ENCODE measurements at places on chromosomes 3 and 15.

DNA sequence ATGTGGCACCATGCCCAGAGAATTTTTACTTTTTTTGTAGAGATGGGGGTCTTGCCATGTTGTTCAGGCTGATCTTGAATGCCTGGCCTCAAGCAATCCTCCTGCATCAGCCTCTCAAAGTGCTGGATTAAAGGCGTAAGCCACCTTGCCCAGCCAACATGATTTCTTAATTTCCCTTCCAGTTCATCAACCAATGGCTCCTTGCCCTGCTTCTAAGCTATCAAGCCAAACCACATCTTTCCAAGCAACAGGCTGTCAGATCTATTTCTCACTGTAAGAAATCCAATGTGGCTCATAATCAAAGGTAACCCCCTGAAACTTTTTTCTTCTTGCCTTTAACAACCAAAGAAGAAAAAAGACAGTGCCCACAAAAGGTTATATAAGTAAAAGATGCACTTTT is 204.2 kb upstream of the ICE2 start:
- no peak for DNase-seq

DNA sequence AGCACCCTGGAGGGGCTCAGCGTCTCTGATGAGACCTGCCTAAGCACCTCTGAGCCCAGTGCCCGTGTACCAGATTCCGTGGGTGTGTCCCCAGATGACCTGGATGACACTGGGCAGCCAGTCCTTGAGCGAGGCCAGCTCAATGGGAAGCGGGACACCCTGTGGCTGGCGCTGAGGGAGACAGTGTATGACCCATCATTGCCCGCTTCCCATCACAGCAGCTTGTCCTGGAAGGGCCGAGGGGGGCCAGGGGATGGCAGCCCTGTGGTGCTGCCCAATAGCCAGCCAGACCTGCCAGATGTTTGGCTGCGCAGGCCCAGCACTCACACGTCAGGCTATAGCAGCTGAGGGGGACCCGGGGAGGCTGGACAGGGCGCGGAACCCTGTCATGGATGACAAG is 12.0 kb downstream of the DISP2 start:
- DNase-seq, result no peak

GRCh38 chr3:127167315-127168043 is 25.5 kb upstream of the PRR23E start:
- no peak for DNase-seq

GRCh38 chr3:155861476-155862183 is 7.4 kb upstream of the SLC33A1 start:
- DNase-seq, result peak; percentile 50

DNA sequence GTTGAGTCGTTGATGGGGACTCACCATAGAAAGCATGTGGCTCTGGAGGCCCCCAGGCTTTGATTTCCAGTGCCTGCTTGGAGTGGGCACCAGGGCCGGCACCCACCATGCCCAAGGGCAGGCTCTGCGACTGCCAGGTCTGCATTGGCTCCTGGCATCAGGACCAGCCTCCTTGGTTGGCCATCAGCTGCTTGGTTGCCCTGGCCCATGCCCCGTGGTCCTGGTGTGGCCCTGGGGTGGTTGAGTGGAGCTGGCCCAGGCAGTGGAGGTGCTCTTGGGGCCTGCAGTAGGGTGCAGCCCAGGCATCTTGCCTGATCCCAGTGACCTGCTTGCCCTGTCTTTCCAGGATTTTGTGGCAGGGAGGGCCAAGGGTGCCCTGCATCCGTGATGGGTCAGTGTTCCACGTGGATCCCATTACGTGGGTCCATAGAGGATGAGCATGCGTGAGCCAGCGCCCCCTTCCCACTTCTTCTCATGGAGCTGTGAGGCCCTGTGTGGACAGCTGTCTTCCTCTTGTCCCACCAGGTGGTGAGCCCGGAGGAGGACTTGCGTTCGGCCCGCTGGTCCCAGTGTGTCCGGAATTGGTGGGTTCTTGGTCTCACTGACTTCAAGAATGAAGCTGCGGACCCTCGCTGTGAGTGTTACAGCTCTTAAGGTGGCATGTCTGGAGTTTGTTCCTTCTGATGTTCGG is 187.0 kb downstream of the UBE3A start:
- no peak for DNase-seq

DNA sequence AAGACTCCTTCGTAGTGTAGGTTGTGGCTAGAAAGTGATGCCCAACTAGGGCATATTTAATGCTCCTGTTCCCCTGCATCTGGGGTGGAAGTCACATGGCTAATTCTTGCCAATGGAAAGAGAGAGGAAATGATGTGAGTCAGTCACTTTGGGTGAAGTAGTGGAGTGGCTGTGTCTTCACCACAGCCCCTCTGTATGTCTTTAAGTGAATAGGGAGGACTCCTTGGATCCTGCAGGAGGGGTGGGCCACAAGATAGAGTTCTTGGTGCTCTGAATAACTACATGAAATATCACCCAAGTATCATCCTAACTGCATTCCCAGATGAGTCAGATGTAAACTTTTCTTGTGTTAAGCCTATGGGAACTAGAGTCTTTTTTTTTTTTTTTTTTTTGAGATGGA is 17.8 kb upstream of the MB21D2 start:
- DNase-seq, result peak; percentile 76

GRCh38 chr15:22903961-22904534 is 65.6 kb downstream of the NIPA2 start:
- DNase-seq, result no peak

GRCh38 chr3:23748398-23749110 is 57.2 kb upstream of the UBE2E1 start:
- DNase-seq, result peak; percentile 35

- DNase-seq, result no peak
These were observed 4.5 kb upstream of the XCR1 start for GRCh38 chr3:46031747-46032146.

DNA sequence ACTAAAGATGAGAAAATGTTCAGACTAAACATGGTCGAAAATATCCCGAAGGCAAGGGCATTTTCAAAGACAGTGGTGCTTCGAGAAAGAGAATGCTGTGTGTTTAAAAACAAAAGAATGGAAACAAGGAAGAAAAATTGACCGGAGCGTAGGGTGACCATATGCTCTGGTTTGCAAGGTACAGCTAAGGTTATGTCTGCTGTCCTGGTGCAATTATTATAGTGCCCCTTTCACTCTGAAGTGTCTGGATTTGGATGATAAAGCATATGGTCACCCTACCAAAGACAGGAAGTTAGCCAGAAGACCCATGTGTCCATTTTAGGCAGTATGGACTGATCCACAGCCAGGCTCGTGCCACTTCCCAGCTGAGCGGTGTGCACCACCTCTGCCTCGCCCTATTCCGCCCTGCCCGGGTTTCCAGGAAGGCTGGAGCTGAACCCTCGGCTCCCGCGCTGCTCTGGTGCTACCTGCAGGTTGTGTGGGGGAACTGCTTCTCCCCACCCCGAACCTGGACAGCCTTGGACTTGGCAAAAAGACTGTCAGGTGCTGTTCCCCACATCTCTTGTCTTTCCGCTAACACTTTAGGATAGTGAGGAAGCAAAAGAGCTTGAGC is 25.2 kb downstream of the GOLGA6D start:
- DNase-seq, result peak; percentile 55

DNA sequence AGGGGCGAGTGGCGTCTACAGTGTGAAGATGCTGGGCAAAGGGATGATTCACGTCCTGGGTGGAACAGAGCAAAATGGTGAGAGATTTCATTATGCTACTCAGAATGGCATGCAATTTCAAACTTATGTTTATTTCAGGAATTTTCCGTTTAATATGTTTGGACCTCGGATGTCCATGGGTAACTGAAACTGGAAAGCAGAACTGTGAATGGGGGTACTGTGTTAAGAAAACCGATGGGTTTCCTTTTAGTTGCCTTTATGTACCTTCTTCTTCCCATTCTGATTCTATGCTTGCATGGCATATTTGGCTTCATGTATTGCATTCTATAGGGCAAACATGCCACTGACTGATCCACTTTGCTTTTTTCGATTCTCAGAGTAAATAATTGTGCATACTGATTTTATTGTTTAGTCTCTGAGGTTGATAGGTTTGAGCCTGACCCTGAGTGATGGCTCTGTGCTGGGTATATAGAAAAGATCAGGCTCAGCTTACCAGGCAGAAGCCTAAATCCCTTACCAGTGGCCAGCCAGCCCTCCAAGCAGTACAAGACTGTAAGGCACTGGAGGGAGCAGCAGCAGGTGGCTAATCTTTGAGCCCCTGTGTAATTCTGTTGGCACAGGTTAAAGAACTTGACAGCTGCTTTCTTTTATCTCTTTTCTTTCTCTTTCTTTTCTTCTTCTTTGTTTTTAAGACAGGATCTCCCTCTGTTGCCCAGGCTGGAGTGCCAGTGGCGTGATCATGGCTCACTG is 4.5 kb downstream of the QTRT2 start:
- DNase-seq, result no peak

DNA sequence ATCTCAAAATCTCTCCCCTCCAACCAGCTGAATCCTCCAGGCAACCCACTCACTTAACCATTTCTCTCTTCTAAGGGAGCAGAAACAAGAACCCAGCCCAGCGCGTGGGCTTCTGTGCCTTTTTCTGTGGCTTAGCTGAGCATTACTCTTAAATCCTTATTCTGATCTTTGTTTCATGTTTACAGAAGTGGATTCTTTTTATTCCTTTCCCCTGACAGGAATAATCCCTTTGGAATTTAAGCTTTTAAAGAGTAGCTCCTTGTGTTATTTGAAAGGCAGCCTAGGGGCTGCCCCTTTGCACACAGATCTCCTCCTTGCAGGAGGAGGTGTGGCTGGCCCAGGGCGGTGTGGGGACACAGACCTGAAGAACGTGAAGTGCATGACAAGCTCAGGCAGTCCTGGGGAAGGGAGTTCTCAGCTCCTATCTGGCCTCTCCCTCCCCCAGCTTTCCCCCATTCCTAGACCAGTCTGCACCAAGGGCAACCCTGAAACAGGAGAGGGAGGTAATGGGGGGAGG is 77.1 kb upstream of the UBE2E1 start:
- no peak for DNase-seq

DNA sequence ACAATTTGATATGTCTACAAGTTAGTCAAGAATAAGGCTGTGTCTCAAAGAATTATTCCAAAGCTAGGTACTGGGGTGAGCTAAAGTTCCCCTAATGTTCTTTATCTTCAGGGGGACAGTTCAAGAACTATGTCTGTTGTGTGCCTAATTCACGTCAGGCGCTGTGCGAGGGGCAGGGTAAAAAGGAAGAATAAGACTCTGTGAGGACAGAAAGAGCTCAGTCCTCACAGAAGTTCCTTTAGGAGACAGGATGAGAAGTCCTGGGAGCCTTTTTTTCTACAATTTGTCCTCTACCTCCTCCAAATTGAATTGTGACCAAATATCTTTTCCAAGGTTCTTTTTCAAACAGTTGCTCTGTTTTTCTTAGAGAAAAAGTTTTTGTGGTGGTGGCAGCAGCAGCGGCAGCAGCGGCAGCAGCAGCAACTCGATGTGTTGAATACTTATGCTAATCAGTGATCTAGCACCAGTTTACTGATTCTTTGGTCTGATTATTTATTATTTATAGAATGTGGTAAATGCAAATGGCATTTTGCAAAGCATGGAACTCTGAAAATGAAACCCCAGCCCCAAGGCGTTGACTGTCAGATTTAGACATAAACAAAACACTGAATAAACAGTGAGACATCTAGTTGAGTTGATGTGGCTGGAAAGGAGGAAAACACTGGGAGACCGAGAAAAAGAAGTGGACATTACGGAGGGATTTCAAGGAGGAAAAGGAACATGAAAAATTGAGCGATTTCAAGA is 88.6 kb downstream of the GTPBP8 start:
- DNase-seq, result peak; percentile 15

DNA sequence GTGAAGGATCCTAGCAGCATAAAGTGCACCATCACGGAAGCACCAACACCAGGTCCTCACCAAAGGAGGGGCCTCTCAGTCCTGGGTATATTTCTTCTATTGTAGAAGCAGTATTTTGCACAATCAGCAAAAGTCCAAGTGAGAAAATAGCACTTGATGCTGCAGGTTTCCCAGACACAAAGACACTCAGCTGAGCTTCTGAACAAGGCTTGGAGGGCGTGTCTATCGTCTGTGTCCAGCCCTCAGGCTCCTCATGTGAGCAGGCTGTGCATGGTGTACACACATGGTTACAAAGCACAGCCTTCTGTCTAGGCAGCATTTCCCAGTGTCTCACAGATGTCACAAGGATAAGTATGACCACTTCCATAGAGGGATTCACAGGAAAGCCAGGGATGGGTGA is 98.3 kb upstream of the SPATA12 start:
- no peak for DNase-seq

GRCh38 chr3:128805772-128806171 is 73.6 kb upstream of the ACAD9 start:
- peak; percentile 89 for DNase-seq

GRCh38 chr3:112687211-112687610 is 46.3 kb upstream of the CCDC80 start:
- DNase-seq, result no peak

DNA sequence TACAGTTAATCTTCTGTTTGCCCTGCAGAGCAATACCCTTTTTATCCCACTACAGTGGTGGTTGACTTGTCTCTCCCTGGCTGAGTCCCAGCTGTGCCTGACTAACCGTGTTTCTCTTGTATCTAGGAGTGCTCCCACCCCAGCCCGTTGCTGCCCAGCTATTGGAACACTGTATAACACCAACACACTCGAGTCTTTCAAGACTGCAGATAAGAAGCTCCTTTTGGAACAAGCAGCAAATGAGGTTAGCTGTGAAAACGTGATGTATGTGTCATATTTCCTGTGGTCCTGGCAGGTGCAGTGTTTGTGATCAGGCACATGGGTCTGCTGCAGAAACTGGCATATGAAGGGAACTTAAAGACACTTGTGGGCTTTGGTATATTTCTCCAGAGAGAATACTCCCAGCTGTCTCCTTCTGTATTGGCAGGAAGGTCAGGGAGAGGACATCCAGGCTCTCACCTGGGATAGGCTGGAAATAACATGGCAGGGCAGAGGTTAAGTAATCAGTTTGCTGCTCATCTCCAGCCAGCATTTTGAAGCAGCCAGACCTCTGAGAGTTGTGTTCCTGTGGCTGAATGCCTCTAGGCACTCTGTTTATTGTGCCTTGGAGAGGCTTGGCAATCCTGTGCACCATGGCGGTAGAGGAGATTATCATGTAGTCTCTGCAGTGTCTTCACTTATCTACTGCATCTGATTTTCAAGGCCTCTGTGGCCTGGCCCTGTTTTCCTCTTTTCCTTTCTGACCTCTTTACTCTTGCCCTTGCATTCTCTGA is 34.8 kb downstream of the ATG7 start:
- peak; percentile 20 for DNase-seq

- DNase-seq, result no peak
These were observed 507 bp upstream of the VHL start for GRCh38 chr3:10140996-10141546.

Data from ELR (cell line).